ENCODE measurements at places on chromosomes 4 and X.

- no peak for DNase-seq
These were observed 33.3 kb upstream of the UGT2A3 start for GRCh38 chr4:68984947-68985346.

DNA sequence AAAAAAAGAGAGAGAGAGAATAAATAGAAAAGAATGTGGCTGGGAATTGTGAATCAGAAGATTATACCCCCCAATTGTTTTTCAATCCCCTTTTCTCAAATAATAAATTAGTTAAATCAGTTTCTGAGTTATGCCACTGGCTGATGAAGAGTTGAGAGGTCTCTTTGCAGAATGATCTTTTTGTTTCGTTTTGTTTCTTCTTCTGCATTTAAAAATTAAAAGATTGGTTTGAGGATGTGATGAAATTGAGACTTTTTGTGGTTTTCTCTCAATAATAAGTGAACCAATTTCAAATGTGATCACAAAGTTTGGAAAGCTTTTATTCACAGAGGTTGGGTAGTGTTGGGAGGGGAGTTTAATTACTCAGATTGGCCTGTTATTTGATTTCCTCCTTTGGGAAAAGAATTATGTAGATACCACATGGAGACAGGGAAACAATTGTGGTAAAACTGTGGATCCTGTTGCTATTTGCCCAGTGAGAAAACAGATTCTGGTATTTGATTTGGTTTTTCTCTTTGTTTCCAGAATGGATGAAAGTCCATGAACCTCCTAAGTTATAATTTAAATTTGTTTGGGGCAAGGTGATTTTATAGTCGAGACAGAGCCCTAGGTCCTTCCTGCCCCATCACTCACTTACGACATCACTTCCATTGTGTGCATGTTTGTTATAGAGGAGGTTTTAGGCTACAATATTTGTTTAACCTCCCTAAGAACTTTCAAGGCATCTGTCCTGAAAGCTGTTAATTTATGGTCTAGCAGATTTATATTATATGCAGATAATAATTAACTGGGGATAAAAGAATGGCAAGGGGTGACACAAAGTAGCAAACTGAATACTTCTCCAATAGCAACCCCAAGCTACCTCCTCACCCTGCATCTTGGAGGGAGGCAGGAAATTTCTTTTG, 92.0 kb upstream of the BMPR1B start:
- DNase-seq = no peak

DNA sequence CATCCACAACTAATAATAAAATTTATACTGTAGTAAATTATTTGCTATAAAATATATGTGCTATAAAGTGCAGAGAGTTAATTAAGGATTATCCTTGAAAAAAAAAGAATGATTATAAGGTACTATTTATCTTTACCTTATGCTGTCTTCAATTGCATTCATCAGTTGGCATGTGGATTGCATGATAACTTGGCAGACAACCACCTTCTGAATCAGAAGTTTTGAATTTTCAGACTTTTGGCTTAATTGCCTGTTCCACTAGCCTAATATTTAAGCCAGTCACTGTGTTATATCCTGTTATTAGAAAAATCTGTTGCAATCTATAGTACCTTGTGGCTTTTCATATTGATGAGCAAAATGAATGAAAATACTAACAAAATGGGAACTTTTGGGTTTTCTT, 1040.3 kb upstream of the PCDH10 start:
- DNase-seq = no peak

DNA sequence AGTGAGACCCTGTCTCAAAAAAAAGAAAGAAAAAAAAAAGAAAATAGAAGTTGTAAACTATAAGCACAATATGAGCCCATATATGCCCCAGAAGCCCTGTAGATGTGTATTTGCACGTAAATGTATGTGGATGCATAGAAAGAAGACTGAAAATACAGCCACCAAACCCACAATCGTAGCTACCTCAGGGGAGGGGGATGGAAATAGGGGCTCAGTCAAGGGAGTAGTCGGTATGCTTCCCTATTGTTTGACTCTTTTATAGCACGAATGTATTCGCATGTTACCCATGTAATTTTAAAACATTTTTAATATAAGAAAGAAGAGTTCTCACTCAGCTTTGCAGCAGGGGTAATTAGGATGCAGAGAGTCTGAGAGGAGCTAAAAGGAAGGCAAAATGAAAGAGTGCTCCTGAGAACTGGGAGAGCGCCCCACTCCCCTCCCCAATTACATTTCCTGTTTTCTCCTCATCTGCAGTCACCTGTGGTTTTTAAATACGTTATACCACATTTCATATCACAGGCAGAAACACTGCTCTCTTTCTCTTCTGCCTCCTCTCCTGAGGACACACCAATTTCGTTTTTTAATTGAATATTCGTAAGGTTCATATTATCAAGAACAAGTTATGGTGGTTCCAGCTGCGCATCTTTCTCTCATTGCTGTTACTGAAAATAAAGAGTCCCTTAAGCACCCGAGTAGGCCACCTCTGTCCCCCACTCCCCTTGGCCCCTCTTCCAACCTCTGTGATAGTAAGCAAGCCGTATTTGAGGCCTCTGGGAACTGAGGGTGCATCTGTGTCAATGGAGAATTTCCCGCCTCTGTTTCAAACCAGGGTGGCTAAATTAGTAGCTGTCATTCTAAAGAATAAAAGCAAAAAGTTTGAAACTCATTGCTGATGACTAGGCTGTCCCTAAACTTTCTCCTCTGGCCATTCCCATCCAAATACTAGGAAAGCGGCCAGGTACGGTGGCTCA, 10.7 kb downstream of the SEPTIN6 start:
- no peak for DNase-seq

GRCh38 chrX:11791090-11791489, 33.1 kb downstream of the MSL3 start:
- no peak for DNase-seq

- DNase-seq = no peak
These were observed 91.4 kb downstream of the UNC5C start for GRCh38 chr4:95457353-95457752.

DNA sequence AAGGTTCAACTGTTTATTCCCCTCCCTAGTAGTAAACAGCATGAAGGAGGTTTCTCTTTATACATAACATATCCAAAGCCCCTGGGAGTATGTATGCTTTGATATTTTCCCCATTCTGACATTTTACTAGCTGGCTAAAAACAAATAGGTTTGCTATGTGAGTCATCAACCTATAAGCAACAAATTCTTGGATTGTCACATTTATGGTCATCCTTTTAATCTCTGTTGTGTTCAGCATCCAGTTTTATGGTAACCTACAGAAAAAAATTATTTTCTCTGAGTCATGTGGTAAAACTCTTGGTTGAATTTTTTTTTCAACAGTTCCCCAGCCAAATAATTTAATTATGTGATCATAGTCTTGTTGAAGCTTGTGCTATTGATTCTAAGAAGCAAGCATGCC, 734.1 kb downstream of the ADGRL3 start:
- no peak for DNase-seq

DNA sequence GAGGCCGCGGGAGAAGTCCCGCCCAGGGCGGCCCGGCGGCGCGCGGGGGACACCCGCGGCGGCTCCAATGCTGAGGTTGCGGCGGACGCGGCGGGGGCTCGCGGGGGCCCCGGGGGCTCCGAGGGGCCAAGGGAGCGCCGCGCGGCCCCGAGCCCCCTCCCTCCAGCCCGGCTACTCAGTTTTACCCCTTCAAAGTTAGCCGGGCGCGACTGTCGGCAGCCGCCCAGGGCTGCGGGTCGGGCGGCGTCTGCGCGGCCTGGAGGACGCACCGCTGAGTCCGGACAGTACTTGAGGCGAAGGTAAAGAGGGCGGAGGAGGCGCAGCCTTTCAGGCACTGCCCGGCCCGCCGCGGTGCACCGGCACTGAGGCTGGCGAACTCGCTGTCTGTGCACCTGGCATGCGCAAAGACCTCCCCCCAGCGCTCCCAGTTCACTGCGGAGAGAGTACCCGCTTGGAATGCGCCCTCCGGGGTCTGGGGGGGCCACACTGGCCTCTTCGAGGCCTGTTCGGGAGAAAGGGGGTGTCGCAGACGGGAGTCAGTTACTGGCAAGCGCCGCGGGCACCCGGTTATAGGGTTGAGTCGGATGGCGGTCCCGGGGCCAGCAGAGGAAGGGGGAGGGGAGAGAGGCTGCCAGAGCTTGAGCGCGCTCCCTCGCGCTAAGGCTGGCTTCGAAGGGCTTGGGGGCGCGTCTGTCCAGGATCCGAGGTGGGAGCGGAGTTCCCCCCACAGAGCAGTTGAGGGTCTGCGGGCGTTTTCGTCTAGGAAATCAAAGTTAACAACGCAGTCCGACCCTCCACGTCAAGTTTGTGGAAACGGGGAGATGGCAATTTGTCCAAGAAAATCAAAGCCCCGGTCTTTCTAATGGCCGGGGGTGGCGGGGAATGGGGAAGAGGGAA, 1.1 kb downstream of the PCDH19 start:
- no peak for DNase-seq

GRCh38 chr4:87006676-87007527, 72.1 kb downstream of the AFF1 start:
- DNase-seq = peak; percentile 90

GRCh38 chr4:166091912-166092510, 219.0 kb downstream of the TLL1 start:
- no peak for DNase-seq

DNA sequence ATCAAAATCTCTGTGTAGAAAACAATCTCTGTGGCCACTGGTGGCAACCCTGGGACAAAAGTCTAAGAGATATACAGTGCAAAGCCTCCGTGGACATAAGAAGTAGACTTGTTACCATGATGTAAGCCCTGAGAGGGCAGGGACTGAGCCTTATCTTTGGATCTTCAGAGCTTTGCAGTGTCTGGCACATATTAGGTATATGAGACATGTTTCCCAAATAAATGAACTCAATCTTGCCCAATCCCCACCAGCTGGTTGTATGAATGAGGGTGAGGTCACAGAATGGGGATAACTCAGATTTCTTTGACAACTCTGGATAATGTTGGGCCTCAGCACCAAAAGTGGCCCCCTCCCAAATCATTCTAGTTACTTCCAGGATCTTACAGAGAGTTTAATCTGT, 511.4 kb upstream of the DIPK2B start:
- no peak for DNase-seq

- no peak for DNase-seq
These were observed 277.4 kb upstream of the GATB start for GRCh38 chr4:152038238-152038637.

GRCh38 chr4:135244696-135245095, 1043.1 kb upstream of the PABPC4L start:
- DNase-seq = no peak

GRCh38 chr4:87499403-87500091, 29.6 kb downstream of the SPARCL1 start:
- no peak for DNase-seq

- no peak for DNase-seq
These were observed 7.2 kb upstream of the C1QTNF7 start for GRCh38 chr4:15420642-15421041.

DNA sequence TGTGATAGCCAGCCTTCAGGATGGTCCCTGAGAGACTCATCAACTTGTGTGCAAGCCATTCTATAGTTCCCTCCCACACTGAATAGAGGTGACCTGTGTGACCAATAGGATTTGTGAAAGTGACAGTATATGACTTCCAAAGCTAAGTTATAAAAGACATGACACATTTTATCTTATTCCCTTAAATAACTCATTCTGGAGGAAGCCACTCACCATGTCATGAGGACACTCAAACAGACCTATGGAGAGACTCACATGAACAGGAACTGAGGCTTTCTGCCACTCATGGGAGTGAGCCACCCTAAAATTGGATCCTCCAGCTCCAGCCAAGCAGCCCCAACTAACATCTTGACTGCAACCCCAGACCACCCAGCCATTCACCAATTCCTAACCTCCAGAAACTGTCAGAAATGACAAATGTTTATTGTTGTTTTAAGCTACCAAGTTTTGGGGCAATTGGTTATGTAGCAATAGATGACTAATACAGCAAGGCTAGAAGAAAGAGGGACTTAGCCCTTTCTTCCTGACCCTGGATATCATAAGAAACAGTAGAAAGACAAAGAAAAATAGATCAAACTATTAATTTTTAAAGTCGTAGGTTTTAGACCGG, 9.0 kb upstream of the CHIC2 start:
- no peak for DNase-seq

GRCh38 chrX:152821145-152821765, 9.3 kb downstream of the CETN2 start:
- DNase-seq = no peak

DNA sequence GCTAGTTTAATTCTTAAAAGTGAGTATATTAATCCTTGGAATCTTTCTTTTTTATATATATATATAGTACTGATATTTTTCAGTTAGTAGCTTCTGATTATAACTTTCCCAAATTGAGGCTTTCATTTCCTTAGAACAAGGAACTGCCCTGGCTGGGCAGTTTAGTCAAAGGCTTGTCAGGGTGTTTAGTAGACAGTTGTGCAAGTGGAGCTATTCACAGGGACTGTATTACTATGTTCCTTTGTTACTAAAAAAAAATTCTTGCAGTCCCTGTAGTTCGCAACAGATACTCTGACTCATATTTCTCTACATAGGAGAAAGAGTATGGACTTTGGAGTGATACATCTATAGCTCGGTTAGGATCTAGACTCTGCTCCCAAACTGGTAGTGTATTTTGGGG, 20.8 kb downstream of the USO1 start:
- DNase-seq = no peak

GRCh38 chrX:150212672-150213480, 150.2 kb upstream of the MAMLD1 start:
- no peak for DNase-seq

DNA sequence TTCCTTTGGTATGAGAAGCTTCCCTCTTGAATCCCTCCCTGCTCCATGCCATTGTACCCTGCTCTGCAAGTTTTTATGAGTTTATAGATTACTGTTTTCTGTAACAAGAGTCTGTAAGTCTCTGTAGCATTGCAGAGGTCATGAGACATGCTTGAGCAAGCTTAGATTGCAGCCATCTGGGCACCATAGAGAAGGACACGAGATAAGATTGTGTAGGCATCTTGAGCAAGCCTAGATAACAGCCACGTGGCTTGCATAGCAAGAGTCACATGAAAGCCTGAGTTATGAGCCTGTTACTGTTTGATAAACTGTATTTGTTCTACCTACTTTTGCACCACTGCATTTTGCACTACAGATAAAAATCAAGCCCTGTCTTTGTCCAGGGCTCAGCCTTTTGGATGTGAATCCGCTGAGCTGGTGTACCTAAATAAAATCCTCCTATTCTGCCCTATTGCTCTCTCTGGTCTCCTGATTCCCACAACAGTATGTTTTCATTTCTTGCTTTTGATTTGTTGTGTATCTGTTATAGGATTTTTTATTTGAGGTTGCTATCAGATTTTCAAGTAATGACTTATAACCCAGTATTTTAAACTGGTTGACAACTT, 127.4 kb upstream of the ANKRD50 start:
- no peak for DNase-seq

GRCh38 chrX:99192421-99192820, 1217.7 kb downstream of the PCDH19 start:
- no peak for DNase-seq

GRCh38 chr4:146222313-146222712, 8.0 kb downstream of the REELD1 start:
- no peak for DNase-seq

DNA sequence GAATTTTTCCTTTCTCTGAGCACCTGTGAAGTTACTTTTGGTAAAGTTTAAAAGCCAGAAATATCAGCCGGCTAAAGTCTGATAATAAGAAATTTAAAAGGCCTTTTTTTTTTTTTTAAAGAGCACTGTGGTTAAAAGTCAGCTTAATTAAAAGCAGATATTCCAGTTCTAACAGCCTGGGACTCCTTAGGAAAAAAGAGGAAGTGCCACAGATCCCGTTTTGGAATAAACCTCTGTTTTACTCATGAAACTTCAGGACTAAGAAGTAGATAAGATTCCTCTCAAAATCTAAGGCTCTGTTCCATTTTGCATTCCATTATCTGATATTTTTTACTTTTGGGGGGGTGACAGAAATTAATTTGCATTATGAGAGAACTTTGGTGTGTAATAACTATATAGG, 37.8 kb downstream of the ABCB7 start:
- no peak for DNase-seq
